ENCODE measurements at places on chromosomes 1 and 21.

DNA sequence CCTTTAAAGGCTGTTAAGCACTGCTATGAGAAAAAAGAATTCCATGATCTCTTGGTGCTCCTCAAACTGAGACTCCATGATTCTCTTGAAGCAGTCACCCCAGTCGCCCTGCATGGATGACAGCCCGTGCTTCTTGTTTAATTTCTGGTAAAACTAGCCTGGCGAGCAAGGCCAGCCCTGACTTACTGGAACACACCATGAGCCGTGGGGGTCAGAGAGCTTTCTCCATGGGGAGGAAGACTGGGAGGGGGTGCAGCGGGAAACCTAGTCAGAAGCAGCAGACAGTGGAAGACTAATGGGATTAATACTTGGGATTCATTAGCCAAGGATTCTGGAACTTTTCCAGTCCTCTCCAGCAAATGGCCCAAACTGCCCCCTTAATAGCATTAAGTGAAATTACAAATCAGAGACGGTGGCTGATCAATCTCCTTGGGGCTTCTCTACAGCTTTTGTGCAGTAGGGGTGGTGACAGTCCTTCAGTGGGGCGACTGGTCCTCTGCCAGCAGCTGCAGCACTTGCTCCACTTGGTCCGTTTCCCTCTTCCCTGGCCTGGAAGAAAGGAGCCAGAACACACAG is 57.2 kb upstream of the LRRN2 start:
- no peak for DNase-seq

DNA sequence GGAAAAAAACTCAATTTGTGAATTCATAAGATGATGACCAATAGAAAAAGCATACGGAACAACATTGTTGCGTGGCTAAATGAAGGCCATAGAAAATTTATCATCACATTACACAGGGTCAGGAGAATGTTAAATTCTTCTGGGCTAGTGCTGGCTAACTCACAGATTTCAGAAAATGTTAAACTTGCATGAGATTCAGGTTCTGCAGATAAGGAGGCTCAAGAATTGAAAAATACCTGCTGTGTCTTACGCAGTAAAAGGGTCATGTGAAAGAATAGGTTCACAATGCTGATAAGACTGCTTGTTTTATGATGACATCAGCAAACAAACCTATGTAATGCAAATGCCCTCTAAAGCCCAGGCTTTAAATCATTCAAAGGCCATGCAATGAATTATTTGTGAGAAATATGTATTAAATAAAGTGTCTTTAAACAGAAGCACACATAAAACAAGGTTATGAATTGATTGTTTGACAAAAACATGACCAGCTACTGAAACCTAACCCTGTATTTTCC is 378.8 kb downstream of the USP25 start:
- DNase-seq: no peak

GRCh38 chr1:226349801-226350518 is 41.0 kb upstream of the LIN9 start:
- no peak for DNase-seq

- DNase-seq: no peak
Observed at GRCh38 chr21:44288251-44289110, 2.8 kb downstream of the AIRE start.

DNA sequence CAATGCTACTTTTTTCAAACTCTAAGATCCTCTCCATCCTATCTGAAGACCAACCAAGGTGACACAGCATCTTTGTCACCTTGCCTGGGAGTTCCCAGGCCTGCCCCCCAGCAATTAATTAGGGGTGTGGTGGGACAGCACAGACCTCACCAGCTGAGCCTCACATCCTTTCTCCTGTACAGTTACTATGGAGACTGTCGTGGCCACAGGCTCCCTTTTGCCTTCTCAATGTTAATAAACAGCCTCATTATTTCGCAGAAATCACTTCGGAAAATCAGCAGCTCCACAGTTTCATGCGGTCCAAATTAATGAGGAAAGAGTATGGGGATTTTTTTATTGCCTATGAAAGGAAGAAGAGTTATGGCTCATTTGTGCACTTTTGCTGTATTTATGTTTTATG is 378.3 kb downstream of the NPHP4 start:
- no peak for DNase-seq

GRCh38 chr1:15381805-15382204 is 27.9 kb upstream of the EFHD2 start:
- no peak for DNase-seq

All from HTR-8/SVneo (cell line).